Amniotic stem cell (primary cell): ENCODE measurements at places on chromosomes 5 and 9.
A peak's percentile ranks its signal among the peaks of the same experiment; 100 is the strongest.

DNA sequence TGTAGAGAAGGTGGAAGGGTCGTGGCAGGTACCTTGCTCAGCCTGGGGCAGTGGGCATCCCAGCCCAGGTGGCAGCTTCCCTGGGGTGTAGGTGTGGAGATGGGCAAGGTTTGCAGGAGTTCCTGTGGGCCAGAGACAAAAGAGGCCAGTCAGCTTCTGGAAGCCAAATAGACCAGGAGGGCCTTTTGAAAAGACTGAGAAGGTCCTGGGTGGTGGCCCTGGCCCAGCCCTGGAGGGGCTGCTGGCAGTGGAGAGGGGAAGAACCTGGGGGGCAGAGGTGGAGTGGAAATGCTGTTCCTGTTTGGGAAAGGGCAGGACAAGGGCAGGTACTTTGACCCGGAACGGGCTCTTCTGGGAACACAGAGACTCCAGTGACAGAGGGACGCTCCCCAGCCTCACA is 7.0 kb upstream of the IL3 start:
- no peak for DNase-seq

DNA sequence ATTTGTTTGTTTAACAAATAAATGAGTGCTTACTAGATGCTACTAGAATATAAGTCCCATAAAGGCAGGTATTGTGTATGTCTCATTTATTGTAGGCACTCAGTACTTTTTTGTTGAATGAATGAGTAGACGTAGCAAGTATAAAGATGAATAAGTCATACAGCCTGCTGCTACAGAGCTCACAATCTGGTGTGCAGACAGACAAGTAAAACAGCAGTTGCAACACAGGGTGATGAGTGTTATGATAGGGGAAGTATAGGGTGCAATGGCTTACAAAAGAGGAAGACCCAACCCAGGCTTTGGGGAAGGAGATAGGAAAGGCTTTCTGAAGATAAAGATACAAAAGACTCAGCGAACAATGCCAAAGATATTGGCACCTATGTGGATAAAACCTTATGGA is 47.7 kb downstream of the SH3RF2 start:
- DNase-seq: no peak

- DNase-seq: no peak
Observed at GRCh38 chr9:137139468-137140150, 655 bp downstream of the GRIN1 start.

- DNase-seq: no peak
Observed at GRCh38 chr5:173774271-173774761, 113.8 kb upstream of the CPEB4 start.

GRCh38 chr9:16825971-16826625 is 44.4 kb downstream of the BNC2 start:
- peak; percentile 51 for DNase-seq

GRCh38 chr5:67243349-67243748 is 46.8 kb upstream of the CD180 start:
- DNase-seq: no peak
